ENCODE measurements at places on chromosomes 5 and 9.

GRCh38 chr9:90890146-90890810 lies 88.7 kb downstream of the SYK start:
- DNase-seq = no peak

DNA sequence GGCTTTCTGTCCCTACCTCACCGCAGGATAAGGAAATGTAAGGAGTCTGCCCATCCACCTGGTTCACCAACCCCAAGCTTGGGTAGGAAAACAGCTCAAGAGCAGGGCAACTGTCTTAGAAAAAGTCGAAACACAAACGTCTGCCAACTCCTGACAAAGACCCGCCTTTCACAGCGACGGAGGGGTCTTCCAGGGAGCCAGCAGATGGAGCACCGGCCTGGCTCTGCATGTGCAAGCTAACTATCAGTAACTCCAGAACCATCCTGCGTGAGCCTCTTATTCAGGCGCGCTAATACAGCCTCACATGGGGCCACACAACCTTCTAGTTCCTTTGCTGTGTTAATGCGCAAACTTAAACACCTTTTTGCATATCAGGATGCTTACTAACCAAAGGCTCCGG lies 26.9 kb downstream of the CAMSAP1 start:
- DNase-seq = no peak

GRCh38 chr5:137735555-137736284 lies at the start of gene KLHL3:
Gene KLHL3, minus strand, starts transcription at chr5:137736089. Its CDS starts 443 bp downstream, at chr5:137735646.
- no peak for DNase-seq

DNA sequence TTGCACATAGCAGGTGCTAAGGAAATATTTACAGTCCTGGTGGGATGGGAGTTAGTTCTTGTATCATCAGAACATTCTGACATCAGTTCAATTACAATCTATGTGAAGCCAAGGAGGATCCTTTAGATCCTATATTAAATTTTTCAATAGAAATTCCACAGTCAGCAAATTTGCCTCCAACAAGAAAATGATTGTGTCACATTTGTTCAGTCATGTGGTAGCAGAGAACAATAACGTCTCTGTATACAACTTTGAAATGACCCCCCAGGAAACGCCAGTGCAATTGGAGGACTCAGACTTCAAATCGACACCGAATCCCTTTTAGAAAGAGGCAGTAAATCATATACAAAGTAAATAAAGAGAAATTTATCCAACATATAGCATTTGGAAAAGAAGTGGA lies 392.1 kb downstream of the DTWD2 start:
- DNase-seq = no peak

DNA sequence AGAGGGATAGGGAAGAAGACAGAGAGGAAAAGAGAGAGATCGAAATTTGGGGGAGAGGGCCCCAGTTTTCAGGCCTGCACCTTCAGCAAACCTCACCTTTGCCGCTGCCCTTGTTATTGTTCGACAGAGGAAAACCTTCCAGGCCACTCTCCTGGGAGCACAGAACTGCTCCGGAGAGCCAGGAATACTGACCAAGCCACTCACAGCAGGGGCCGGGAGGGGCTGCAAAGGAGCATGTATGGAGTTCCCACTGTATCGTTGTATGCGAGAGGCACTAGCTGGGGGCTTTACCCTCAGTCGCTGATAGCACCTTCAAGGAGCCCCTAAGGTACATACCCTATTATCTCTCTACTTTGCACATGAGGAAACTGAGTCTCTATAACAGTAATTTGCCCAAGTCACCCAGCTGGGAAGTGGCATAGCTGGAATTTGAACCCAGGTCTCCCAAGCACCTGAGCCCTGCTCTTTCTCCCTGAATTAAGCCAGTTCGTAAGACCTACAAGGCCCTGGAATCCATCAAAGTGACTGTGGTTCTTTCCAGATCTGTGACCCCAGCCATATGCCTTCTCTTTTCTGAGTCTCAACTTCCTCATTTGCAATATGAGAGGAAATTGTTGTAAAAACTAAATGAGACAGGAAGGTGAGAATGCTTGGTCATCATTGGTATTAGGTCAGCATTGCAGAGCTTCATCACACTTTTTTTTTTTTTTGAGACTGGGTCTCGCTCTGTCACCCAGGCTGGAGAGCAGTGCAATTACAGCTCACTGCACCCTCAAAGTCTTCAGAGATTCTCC lies 21.0 kb upstream of the FOXE1 start:
- no peak for DNase-seq

DNA sequence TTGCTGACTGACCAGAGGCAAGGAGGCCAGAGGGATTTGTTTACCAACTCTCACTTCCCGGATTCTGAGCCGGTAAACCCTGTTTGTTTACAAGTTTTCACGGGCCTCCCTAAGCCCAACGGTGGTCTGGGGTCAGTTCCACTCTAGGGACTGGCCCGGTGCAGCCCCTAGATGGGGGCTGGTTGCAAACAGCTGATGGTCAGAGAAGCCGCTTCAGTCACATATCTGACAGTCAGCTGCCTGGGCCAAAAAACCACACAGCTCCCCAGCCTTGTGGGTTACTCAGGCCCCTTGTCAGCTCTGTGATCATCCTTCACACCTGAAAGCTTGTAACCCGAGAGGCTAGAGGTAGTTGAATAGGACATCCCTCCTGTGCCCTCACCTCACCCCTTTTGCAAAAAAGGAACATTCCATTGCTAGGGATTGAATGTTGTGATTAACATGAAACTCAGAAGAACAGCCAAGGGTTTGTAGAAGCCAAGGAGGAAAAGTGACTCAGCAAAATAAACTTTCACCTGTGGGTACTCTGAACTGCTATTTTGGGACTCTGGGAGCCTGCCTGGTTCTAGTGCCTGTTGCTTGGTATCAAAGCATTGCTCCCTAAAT lies 40.4 kb downstream of the SAR1B start:
- DNase-seq = no peak

DNA sequence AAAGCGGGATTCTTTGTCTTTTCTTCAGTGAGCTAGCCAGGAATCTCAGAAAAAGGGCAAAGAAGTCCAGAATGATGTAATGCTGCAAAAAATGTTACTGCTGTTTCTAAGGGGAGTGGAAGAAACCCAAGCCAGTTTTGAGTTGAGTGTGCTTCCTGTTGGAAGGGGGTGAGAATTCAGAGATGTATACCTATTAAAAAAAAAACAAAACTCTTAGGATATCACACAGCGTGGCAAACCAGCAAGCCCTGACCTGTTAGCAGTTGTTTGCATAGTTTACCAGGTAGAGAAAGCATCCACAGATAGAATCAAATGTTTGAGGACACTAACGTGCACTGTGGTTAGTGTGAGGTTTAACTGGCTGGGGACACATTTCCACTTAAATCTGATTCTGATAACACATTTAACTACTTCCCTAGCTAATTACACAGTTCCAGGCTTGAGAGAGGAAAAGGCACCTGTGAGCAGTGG lies 11.4 kb downstream of the BASP1 start:
- no peak for DNase-seq

- no peak for DNase-seq
Measured at GRCh38 chr5:93384995-93385394, 196.0 kb downstream of the NR2F1-AS1 start.

DNA sequence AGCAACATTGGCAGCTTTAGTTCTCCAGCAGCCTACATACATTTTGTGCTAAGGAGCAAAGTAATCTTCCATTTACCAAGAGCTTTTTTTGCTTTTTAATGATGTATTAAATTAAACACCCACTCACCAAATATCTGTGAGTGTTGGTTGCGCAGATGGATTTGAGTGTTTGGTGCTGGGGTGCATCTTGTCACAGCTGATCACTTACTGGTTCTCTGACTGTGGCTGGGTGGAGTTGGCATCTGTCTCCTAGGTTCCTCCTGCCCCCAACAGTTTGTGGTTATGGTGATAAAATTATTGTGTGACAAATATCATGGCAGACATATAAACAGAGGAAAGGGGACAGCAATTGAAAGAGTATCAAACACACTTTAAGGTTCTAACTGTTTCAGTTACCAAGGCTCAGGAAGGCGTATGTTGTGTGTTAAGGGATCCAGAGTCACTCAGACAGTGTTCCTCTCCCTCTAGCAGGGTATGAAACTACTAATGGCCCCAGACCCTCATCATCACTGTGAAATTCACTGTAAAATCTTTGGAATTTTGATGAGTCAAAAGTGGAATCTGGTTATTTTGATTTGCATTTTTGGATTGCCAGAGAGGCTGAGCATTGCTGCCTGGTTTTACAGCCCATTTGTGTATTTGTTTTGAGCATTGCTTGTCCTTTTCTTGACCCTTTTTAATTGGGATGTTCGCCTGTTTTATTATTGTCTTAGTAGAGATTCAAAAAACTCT lies 81.7 kb downstream of the PDE8B start:
- no peak for DNase-seq

DNA sequence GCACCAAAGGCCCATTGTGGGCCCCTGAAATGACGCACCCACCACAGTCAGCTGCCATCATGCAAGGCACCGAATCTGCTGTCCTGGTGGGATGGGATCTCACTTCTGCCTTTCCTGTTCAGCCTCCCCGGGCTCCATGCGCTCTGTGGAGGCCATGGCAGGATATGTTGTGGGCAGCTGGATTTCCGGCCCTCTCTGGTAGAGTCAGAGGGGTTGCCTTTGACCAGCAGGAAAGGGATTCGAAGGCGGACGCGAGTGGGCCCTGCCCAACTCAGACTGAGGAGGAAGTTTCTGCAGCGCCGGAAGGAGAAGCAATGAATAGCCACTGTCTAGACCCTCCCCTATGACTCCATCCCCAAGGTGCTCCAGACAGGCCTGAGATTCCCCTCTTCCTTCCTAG lies 35.5 kb downstream of the GADD45G start:
- no peak for DNase-seq
